ENCODE measurements at places on chromosomes 7 and 10. TPM values are rescaled to one million over a fixed set of nuclear protein-coding genes. Genes with fewer than 3 reads are reported as not detected.

Gene GRM3
- total RNA-seq, result not detected

GRCh38 chr10:1119027-1119426, 62.8 kb downstream of the WDR37 start:
- no peak for DNase-seq

DNA sequence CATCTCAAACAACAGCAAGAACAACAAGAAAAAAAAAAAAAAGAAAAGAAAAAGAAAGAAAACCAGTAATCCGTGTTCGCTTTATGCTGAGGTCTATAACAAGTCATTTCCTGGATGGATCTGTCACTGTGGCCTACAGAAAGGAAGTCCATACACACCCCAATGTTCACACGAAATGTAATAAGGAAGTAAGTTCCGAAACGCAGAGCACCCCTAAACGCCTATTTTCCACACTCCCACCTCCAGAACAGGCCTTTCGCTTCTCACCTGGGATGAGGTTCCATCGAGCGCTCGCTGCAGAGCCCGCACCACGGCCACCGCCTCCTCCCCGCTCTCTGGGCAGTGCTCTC, 735 bp downstream of the ZNF394 start:
- DNase-seq, result no peak

DNA sequence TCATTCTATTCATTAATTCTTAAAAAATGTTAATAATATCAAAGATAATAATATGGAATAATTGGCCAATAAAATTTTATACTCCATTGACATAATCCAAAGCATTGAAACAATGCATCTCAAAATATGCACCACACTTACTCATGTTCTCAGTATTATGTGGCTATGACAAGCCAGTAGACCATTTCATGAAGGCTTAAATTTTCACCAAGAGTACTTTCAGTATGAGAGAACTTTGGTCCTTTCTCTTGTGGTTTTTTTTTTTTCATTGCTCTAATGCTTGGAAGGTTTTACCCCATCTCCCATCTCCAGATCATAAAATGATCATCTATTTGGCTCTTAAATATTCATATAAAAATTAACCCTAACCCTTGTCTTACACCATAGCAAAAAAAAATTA, 45.5 kb upstream of the TMEM140 start:
- DNase-seq, result no peak

- no peak for DNase-seq
Measured at GRCh38 chr7:100626530-100627237, 14.3 kb downstream of the MOSPD3 start.

GRCh38 chr7:31490796-31491314, 23.0 kb upstream of the ITPRID1 start:
- DNase-seq, result no peak

DNA sequence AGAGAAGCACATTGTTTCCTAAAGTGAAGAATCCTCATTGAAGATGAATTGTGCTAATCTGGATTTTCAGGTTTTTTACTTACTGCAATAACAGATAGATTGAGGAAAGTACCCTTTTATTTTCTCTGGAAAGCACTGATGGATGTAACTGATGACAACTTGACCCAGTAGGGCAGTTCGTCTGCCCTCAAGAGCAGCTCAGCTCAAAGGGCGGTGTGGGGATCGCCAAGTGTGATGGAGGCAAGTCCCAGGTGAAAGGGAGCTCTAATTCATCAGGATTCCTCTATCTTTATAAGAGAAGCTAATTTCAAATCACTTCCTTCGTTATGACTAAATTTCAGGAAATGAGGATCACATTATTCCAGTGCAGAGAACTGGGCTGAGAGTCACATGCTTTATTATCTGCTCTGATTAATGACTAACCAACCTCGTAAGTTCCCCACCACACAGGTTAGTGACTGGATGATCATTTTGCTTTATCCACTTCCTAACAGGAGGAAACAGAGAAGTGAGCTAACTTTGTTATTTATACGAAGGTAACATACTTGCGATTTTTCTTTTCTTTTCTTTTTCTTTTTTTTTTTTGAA, 98.8 kb downstream of the PFKFB3 start:
- no peak for DNase-seq

DNA sequence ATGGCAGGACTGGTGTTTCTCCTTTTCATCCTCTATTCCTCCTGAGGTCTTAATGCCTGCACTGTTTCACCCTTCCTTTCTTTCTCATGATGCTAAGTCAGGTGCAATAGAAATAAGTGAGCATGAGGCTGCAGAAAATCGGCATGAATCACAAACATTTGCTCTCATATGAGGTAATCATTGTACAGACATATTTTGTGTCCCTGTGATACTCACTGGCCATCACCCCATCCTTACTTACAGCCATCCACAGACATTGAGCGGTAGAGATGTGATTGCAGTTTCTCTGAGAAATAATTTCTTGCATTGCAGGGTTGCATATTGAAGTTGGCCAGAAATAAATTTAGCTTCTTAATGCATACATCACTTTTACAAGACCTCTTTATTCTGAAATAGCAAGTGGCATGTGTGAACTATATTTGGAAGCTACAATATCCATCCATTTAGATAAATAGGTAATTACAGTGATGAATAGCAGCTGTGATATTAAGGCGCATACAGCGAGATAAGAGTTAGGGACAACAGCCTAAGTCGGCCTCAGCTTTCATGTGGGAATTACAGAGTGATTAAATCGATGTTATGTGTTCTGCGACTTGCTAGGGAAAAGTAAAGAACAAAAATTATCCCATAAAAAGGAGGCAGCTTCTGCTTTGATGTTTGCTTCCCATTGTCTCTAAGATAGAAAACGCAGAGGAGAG, 612.6 kb downstream of the SORCS3 start:
- DNase-seq, result no peak

GRCh38 chr7:47953822-47954221, 5.6 kb upstream of the PKD1L1 start:
- no peak for DNase-seq

DNA sequence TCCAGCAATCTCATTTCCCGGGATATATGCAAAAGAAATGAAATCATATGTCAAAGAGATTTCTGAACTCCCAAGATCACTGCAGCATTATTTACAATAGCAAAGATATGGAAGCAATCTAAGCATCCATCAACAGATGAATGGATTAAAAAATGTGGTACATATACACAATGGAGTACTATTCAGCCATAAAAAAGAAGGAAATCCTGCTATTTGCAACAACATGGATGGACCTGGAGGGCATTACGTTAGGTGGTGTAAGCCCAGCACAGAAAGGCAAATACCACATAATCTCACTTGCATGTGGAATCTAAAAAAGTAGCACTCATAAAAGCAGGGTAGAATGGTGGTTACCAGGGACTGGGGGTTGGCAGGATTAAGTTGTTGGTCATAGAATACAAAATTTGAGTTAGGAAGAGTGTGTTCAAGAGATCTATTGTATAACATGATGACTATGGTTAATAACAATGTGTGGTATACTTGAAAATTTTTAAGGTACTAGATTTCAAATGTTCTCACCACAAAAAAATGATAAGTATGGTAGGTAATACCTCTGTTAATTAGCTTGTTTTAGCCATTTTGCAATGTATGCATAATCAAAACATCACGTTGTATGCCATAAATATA, 32.9 kb upstream of the EIF5AL1 start:
- DNase-seq, result no peak

DNA sequence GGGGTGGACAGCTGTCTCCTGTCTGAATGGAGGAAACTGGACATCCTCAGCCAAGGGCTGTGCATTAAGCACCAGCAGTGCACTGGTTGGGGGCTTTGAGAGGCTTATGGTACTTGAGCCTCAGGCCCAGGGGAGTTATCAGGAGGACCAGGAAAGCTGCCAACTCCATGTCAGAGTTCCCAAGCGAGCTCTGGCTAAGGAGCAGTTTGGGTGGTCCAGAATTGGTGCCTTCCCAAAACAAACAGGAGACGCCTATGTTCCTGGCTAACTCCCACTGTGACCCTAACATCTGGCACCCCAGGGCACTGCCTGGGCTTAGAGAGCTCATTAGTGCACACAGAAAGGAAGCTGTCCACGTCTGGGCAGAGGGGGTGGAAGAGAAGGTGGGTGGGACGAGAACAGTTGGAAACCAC, 408.6 kb upstream of the NPVF start:
- no peak for DNase-seq

All from esophagus squamous epithelium (tissue), 5 donors.